ENCODE measurements at places on chromosomes 1 and 21.

DNA sequence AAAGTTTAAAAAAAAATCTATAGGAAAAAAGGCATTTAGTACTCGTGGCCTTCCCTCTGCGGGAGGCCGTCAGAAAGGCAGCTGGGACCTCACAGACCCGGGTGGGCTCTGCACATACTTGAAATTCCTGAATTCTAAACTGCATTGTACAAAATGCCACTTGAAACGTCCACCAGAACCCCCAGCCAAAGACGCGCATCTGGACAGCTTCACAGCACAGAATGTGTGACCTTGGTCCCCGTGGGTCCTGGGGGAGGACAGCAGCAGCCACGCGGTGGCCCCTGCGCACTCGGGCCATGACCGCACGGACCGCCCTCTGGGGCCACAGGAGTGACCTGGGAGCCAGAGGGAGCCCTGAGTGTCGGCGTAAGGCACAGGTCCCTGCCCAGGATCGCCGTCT is 20.6 kb upstream of the MRPS14 start:
- no peak for DNase-seq

- DNase-seq = no peak
Measured at GRCh38 chr1:161069241-161069640, 450 bp downstream of the ARHGAP30 start.

- DNase-seq = no peak
Measured at GRCh38 chr1:234689236-234689635, 79.3 kb upstream of the IRF2BP2 start.

DNA sequence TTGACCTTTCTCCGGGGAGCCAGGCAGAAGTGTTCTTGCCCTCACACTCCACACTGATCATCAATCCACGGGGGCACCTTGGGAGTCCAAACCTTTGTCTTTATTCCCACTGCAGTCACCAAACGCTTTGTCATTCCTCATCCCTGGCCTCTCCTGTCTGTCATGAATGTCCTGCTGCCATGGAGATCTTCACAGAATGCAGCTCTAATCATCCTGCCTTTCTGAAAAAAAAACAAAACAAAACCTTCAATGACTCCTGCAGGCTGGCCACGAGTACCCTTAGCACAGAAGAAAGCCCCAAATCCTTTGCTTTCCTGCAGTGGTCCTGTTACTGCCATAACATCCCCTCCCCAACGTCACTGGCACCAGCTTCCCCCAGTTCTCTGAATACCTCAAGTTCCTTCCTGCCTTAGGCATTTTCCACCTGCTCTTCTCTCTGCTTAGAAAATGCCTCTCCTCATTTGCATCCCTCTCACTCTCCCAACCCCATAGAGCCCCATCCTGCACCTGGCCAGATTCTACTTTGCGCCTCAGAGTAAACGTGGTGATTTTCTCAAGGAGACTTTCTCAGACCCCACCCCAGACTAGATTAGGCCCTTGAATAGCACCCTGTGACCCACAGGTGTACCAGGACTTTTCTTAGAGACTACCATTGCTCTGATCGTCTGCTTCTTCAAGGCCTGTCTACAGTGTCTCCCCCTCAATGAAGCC is 131.2 kb downstream of the AK5 start:
- no peak for DNase-seq

DNA sequence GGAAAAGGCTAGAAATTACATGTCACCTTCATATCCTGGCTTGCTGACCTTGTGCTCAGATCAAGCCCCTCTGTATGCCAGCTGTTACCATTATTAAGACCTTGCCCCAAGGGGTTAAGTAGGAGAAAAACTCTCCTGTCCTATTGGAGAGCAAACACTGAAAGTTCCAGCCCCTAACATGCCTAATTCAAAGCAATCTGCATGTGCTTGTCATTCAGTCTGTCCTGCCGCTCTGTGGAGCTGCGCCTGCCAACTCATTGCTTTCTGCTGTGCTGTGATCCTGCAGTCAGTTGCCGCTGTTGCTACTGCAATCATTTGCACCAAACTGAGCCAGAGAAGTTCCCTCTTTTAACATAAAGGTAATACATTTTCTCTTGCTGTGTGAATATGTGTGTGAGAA is 113.4 kb downstream of the DISP1 start:
- no peak for DNase-seq
